Mucosa of gallbladder (tissue), 1 donor: ENCODE measurements at places on chromosomes 4 and X. TPM values are rescaled to one million over a fixed set of nuclear protein-coding genes. Genes with fewer than 3 reads are reported as not detected.

The ITM2A gene
- total RNA-seq: 28.1 TPM

The HPGDS gene
- total RNA-seq: 7.8 TPM

The PABPC1L2B gene
- total RNA-seq: not detected

The FAM241A gene
- total RNA-seq: 2.6 TPM

The WNK3 gene
- total RNA-seq: 6.2 TPM

The USP17L29 gene
- total RNA-seq: not detected

- DNase-seq: no peak
Measured at GRCh38 chr4:86837691-86838503, 11.3 kb downstream of the SLC10A6 start.

GRCh38 chrX:136577552-136577951 lies 45.5 kb downstream of the VGLL1 start:
- DNase-seq: peak; percentile 64

DNA sequence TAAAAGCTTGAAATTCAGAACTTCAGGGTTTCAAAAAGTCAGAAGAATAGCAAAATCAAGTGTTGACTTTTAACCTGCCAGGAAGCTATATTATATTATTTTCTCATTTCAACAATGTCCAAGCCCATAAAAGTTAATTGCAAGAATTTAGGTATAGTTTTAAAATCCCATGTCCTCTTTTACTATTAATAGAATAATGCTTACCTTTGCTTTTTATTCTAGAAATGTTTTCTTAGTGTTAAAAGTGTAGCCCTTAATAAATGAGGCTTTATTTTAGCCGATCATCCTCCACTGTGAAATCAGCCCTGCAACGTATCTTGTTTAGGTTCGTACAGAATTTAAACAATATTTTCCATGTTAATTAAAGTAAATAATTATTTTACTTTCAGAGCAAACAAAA lies 31.5 kb downstream of the TMA16 start:
- no peak for DNase-seq

- no peak for DNase-seq
Measured at GRCh38 chrX:120372667-120373370, 10.9 kb downstream of the ATP1B4 start.

DNA sequence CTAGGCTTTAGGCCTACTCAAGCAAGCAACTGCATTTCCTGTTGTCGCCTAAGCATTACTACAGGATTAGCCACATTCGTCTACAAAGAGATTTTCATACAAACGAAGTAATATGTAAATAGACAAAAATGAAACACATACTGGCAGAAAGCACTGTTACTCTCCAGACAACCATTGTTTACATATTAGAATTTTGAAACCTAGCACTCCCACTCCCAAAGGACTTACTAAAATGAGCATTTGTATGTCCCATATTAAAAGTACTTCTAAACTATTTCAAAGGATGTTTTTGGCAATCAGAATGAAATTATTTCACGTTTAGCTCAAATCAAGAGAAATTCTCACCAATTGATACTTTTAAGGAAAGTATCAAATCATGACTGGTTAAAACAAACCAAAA lies 570.8 kb downstream of the PRR32 start:
- DNase-seq: no peak

DNA sequence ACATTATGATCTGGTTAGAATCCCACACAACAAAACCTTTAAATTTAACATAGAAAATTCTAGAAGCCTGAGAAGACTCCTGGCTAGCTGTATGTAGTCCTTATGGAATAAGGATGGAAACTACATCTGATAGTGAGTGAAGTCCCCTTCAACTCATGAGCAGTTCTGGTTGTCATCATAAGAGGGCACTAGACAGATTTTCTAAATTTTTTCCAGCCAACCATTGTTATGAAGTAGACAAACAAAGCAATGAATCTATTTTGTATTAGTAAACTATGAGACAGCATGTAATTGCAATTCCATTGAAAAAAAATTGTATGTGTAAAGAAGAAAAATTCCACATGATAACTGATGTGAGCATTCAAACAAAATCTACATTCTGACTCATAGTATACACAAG lies 35.2 kb downstream of the PWWP3B start:
- DNase-seq: no peak

DNA sequence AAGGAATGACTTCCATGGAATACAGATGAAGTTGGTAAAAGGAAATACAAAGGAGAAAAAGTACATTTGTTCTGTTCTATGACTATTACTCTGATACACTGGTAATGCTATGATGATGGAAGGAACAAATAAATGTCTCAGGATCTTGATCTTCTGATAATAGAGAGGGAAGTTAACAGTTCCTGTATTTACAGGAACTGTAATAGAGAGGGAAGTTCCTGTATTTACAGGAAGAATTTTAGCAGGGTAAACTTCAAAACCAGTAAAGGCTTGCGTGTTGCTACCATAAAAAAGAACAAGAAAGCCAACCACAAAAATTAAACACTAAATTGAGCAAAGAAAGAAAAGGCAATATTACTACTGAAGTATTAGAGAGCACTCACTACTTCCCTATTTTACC lies 91.7 kb upstream of the HPGD start:
- no peak for DNase-seq

GRCh38 chr4:181234951-181235680 lies 1008.1 kb upstream of the TENM3 start:
- no peak for DNase-seq

GRCh38 chr4:136088211-136088867 lies 1444.0 kb downstream of the PCDH18 start:
- no peak for DNase-seq

DNA sequence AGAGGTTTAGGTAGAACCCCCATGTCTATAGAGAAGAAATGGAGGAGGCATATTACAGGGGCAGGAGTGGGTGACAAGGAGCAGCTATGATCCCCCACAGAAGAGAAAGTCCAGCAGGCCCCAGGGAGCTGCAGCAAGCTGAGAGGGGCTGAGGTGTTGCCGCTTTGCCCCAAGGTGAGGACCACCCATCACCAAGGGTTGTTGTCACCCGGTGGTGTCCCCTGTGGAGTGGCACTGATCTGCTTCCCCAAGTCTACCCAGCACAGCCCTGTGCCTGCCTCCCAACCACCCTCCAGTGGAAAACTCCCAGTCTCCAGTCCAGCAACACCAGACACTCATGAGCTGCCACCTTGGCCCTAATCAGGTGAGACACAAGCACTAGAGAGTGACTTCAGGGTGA lies 149.3 kb upstream of the NOCT start:
- no peak for DNase-seq

DNA sequence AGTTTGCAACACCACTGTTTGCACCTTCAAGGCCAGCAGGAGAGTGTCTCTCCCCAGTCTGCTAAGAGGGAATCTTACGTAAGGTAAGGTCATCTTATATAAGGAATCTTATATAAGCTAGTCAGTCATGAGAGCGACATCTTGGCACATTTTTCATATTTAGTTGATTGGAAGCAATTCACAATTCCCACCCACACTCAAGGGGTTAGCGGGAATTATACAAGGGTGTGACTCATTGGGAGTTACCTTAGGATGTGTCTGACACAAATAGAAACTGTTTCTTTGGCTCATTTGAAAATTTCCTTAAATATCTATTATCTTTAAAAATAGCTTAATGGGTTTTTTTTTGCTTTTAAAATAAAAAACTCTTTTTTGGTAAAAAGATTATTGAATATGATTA lies 62.1 kb upstream of the GRPR start:
- DNase-seq: no peak

GRCh38 chr4:141174457-141174856 lies 41.2 kb upstream of the RNF150 start:
- no peak for DNase-seq

- no peak for DNase-seq
Measured at GRCh38 chr4:22458098-22458497, 57.8 kb downstream of the ADGRA3 start.

- DNase-seq: no peak
Measured at GRCh38 chrX:76657499-76657898, 230.0 kb downstream of the MAGEE1 start.

DNA sequence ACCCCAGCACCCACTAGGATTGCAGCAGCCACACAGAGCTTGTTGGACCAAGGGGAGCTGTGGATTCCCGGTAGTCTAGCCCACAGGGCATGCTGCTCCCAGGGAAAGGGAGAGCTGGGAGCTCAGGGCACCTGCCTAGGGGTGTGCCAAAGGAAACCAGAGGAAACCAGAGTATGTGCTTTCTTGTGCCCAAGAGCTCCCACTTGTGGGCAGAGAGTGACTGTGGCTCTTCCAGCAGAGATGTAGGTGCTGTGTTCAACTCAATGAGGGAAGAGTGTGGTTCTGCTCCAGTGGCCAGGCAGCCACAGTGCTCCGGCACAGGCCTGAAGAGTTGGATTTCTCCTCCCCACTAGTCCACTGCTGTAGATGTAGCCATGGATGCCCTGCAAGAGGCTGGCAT lies 1050.0 kb upstream of the INTU start:
- DNase-seq: no peak

GRCh38 chr4:119626943-119627266 lies 1.7 kb downstream of the PDE5A start:
- no peak for DNase-seq

DNA sequence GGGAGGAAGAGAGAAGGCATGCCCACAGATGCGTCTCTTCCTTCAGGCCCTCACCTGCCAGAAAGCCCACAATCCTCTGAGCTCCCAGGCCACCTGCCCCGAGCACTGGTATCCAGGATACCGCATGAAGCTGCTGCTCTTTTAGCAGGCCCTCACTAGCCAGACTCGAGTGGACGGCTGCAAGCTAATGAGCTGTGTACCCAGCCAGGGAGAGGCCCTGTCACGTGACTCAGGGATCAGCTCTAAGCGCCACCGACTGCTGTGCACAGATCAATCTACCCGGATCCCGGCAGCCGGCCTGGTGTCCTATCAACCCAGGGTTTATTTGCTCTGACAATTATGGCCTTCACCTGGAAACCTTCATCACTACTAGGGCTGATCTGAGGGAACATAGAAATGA lies 39.0 kb downstream of the BCOR start:
- DNase-seq: peak; percentile 54

- DNase-seq: no peak
Measured at GRCh38 chrX:20479048-20479447, 212.3 kb upstream of the RPS6KA3 start.
